BE2C (cell line): ENCODE measurements at places on chromosomes 13 and 19.

DNA sequence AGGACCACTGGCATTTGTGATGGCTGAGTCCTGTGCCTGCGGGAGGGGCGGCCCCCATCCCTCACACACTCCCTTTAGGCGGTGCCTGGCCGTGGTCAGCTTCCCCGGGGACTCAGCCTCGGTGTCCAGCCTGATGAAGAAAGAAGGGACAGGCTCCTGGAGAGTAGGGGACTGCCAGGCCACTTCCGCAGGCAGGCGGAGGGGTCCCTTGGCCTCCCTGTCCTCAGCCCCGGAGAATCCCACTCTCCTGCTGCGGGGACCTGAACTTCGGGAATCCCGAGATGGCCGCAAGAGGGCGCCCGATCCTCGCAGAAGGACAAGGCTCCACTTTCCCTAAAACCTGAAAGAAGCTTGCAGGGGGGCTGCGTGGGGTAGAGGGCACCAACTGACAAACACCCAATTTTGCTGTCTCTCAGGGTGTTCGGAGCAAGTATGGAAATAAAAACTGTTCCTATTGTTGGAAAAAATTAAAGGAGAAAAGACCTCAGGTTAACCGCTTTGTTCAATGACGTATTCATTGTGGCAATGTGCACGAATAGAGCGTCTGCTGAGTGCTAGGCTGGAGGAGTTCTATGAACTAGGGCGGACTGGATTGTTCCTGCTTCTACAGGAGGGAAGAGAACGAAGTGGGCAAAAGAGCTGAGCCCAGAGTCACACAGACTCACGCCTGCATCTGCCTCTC, 297.3 kb downstream of the ZNF536 start:
- DNase-seq: peak; percentile 83

- DNase-seq: no peak
Measured at GRCh38 chr13:99386495-99386894, 79.3 kb upstream of the GPR183 start.

DNA sequence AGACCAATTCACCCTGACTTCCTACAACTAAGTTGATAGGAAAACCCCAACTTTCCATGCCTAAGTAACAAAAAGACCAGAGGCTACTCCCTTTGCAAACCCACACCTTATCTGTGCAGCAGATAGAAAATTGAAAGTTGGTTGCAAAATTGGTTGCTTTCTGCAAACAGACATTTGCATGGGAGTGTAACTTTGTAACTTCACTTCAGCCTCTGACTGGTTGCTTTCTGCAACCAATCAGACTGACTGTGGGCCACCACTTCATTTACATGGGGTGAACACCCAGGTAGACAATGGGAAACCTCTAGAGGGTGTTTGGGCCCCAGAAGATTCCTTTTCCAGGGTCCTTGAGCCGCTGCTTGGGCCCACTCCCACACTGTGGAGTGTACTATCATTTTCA, 9.8 kb downstream of the TEX30 start:
- no peak for DNase-seq

- peak; percentile 82 for DNase-seq
Measured at GRCh38 chr19:1725100-1726064, 27.9 kb upstream of the ONECUT3 start.

DNA sequence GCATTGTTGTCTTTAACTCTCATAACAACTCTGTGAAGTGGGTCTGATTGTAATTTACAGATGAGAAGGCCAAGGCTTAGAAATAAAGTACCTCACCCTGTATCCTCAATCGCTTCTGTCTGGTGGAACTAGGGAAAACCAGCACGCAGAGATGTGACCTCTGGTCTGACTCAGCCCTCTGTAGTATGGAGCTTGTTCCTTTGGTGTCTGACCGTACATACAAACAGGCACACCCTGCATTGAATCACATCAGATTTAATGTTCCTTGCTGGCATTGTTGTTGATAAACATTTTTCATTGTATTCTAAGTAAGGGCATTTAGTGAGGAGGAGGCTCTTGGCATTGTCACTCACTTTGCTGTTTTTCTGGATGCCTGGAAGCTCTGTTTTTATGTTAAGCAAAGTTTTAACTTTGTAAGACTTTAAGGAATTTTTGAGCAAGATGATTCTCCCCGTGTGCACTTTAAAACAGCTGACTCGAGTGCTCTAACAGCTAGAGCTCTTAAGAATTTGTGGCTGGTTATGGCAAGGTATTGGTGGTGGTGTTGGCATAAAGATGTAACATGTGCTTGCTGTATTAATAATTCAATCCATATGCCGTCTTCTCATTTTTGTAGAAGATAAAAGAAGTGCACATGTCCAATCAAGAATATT, 89.0 kb upstream of the SPATA13 start:
- DNase-seq: no peak

- DNase-seq: no peak
Measured at GRCh38 chr13:43284162-43284561, 260.8 kb downstream of the DNAJC15 start.

GRCh38 chr19:6577476-6578125, 13.3 kb downstream of the CD70 start:
- DNase-seq: no peak

GRCh38 chr13:46086985-46087384, 17.8 kb downstream of the CPB2 start:
- DNase-seq: peak; percentile 56

DNA sequence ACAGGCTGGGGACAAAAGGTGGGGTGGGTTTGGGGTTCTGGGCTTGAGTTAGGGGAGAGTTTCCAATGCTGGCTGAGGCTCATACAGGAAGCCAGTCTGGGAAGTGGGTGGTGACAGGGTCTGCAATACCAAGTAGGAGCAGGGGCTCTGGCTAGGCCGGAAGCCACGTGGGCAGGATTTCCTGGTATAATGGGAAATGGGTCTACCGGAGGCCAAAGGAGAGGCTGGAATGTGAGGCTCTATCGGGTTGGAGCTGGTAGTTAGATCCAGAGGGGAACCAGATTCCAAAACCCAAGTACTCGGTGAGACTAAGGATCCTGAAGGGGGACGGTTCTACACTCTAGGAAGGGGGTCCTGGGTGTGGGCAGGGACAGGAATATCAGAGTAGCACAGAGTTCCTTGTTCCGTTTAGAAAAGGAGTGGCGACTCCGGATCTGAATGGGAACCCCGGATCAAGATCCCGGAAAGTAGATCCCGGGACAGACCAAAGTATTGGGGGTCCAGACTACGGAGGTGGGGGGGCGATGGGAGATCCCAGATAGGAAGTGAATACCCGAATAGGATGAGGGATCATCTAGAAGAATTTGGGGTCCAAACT, 802 bp downstream of the CDC37 start:
- DNase-seq: peak; percentile 68

DNA sequence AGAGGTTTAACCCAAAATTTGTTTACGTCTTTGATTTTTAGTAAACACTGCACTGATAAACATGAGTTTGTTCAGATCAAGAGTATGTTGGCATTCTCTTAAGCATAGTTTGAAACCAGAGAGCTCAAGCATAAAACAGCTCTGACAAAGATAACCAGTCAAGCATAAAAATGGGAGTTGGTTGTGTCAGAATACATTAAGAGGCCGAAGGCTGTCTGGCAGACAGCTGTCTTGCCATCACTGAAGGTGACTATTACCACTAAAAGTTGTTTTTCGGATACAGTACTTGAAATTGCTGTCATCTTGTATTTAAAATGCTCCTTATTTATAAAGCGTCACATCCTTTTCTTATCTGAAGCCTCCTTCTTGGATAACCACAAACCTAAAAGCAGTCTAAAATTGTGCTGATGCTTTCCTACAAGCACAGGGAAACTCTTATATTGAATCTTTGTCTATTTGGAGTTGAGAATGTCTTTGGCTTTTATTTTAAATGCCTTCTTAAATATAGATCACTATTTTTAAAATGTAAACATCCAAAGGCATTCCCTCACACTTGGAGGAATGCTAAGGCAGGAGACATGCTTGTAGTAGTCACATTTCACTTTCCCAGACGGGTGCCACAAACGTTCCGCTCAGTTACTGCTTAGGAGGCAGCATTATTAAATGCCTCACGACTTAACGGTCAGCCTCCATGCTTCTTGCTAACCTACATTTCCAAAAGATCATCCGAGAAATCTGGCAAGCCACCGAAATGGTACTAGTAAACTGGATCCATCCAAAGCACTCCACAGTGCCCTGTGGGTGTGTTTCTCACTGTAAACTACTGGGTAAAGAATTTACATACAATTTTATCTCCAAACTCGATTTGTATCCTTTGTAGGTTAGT, 1.5 kb downstream of the SMAD9 start:
- DNase-seq: no peak

DNA sequence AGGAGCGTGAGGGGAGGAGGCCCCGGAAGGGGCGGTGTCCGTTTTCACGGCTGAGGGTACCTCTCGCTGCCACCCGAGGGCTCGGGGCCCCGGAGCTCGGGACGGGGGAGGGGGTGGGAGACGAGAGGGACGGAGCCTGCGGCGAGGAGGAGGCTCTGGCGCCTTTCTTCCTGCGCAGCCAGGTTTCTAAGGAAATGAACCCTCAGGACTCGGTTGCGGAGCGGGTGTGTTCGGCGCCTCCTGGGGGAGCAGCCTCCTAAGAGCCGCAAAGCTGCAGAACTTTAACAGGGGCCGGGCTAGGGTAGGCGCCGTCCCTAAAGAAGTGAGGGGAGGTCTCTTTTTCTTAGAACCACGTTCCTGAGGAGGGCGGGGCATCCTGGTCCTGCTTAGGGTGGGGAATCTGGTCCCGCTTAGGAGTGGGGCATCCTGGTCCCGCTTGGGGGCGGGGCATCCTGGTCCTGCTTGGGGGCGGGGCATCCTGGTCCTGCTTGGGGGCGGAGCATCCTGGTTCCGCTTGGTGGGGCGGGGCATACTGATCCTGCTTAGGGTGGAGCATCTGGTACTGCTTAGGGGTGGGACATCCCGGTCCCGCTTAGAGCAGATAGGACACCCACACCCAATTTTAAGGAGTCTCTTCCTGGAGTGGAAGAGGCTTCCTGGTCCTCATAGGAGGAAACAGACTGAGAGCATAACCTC, 6.2 kb downstream of the SYT5 start:
- DNase-seq: peak; percentile 88

DNA sequence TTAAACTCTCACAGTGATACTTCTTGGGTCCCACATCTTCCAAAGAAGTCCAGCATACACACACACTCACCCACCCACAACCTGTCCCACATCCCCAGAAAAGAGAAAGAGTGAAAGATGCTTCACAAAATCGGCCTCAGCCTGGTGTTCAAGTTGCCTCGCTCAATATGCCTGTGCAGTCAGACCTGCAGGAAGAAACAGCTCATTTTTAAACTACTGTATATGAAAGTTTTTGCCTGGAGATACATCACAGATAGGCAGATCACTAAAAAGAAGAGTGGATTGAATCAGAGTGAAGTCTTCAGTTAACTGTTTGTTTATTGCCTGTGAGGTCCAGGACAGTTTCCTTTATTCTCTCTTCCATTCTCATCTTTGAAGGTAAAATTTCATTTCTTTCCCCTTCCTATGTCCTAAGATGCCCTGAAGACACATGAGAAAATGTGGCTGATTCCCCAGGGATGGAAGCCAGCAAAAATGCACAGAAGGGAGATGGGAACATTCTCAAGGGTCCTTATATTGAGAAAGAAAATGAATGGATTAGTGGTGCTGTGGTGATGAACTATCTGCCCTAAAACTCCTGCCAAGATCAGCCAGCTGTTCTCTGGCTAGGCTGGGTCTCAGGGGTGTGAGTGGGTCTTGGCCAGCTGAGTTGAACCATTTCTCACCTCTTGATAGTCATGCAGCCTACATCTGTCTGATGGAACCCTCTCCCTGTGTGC, 259.0 kb downstream of the ITGBL1 start:
- no peak for DNase-seq

- DNase-seq: no peak
Measured at GRCh38 chr13:76036176-76036575, 400.0 kb downstream of the LMO7 start.

- DNase-seq: no peak
Measured at GRCh38 chr19:18646535-18647370, 9.9 kb downstream of the KLHL26 start.

DNA sequence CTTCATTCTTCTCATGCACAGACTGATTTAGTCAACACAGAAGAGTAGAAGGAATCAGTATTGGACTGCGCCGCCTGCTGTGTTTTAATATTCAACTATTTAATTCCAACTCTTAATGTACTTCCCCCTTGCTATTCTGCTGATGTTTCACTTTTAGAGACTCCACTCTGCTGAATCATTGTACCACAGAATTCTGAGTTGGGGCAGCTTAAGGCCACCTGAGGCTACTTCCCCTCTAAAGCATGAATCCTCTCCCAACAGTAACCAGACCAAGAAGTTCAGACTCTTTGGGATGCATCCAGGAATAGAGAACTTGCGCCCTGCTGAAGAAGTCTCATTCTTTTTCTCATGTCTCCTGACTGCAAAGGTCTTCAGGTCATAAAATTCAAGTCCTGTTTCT, 708.8 kb downstream of the UQCRFS1 start:
- no peak for DNase-seq

GRCh38 chr13:78826936-78827335, 168.0 kb upstream of the OBI1 start:
- DNase-seq: no peak

DNA sequence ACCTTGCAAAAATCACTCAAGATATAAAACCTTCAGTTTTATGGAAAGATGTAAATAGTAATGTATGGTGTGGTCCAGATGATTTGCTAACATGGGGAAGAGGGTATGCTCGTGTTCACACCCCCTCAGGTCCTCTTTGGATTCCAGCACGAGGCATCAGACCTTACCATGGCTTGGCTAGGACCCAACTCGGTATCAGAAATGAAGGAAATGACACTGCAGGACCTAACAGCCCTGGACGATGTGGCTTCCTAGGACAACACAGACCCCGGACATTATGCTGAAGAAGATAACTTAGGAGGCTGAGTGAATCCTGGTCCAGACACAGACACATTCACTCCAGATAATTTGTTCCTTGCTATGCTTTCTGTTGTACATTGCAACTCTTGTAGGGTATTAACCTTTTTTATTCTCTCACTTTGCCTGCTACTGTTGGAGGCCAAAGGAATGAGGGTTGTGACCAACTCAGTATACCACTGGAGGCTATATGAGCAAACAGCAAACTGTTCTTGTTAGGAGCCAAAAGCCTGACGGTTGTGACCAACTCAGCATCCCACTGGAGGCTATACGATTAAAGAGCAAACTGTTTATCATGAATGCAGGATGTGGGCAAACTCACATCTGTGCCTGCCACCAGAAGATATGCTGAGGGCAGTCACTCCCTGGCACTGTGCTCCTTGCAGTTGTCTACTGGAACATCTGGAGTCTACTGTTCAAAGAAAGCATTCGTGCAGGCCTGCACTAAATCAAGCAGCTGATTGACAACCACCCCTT, 121.7 kb downstream of the ZNF429 start:
- no peak for DNase-seq

- DNase-seq: no peak
Measured at GRCh38 chr19:38655148-38655824, 7.8 kb downstream of the ACTN4 start.

- no peak for DNase-seq
Measured at GRCh38 chr13:99472122-99472440, 29.2 kb upstream of the TM9SF2 start.

GRCh38 chr19:40739030-40739839, 11.0 kb downstream of the ACTMAP start:
- no peak for DNase-seq

- DNase-seq: no peak
Measured at GRCh38 chr19:51780270-51780669, 14.7 kb upstream of the FPR3 start.
